ENCODE measurements at places on chromosomes 6 and 20. TPM values are rescaled to one million over a fixed set of nuclear protein-coding genes. Genes with fewer than 3 reads are reported as not detected.

ADTRP gene
- 1.2 TPM for total RNA-seq

CFAP61 gene
- 0.91 TPM for total RNA-seq

RAB23 gene
- 59.2 TPM for total RNA-seq

TAF4 gene
- total RNA-seq: 19.5 TPM

LTA gene
- total RNA-seq: not detected

SPATA25 gene
- total RNA-seq: 8.6 TPM

TSPO2 gene
- total RNA-seq: not detected

MCM8 gene
- total RNA-seq: 4.7 TPM

DNA sequence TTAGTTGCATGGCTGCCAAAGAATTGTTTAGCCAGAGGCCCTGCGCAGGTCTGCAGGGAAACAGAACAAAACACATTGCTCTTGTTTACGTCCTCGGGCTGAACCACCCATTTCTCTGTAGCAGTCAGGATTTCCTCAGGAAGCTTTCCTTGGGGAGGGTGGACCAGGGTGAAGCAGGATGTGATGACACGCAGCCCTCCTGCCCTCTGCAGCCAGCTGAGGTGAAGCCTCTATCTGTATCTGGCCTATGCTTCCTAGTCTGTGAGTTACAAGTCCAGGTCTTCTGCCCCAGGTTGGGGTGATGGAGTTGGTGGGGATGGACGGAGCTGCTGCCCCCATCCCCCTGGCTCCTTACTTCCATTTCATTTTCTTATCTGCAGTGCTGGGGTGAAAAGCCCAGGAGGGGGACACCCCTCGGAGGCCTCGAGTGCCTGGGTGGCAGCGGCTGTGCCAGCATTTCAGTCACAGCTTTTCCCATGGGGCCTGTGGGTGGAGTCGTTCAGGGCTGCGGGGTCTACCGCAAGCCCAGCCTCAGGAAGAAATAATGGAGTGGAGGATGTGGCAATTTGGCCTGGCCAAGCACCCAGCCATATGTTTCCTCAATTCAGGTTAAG lies 24.9 kb downstream of the SASH1 start:
- no peak overlapping the region for H3K4me3 ChIP-seq
- peaks cover 2% of the 10 kb centered on the region for H3K4me1 ChIP-seq
- peak overlapping the region; percentile 20 for H3K27ac ChIP-seq
- no peaks in the 10 kb centered on the region for H3K36me3 ChIP-seq

GRCh38 chr6:37516076-37516919 lies 16.6 kb upstream of the CCDC167 start:
- no peak overlapping the region for H3K4me3 ChIP-seq
- no peak for DNase-seq
- no peaks in the 10 kb centered on the region for H3K4me1 ChIP-seq
- no peaks in the 10 kb centered on the region for H3K36me3 ChIP-seq
- H3K27ac ChIP-seq: no peak overlapping the region
- H3K27me3 ChIP-seq: no peaks in the 10 kb centered on the region

GRCh38 chr6:115909923-115910546 lies 150.7 kb downstream of the FRK start:
- no peaks in the 10 kb centered on the region for H3K27me3 ChIP-seq
- no peaks in the 10 kb centered on the region for H3K36me3 ChIP-seq
- H3K27ac ChIP-seq: no peak overlapping the region
- no peaks in the 10 kb centered on the region for H3K4me1 ChIP-seq
- H3K4me3 ChIP-seq: no peak overlapping the region
- no peak for DNase-seq

- no peak overlapping the region for H3K4me3 ChIP-seq
- H3K27me3 ChIP-seq: no peaks in the 10 kb centered on the region
- H3K36me3 ChIP-seq: no peaks in the 10 kb centered on the region
Observed at GRCh38 chr6:5294392-5295211, 33.3 kb downstream of the FARS2 start.

- H3K4me1 ChIP-seq: no peaks in the 10 kb centered on the region
- DNase-seq: peak; percentile 11
- H3K36me3 ChIP-seq: no peaks in the 10 kb centered on the region
Observed at GRCh38 chr20:63051186-63051860, 44.6 kb upstream of the BHLHE23 start.

DNA sequence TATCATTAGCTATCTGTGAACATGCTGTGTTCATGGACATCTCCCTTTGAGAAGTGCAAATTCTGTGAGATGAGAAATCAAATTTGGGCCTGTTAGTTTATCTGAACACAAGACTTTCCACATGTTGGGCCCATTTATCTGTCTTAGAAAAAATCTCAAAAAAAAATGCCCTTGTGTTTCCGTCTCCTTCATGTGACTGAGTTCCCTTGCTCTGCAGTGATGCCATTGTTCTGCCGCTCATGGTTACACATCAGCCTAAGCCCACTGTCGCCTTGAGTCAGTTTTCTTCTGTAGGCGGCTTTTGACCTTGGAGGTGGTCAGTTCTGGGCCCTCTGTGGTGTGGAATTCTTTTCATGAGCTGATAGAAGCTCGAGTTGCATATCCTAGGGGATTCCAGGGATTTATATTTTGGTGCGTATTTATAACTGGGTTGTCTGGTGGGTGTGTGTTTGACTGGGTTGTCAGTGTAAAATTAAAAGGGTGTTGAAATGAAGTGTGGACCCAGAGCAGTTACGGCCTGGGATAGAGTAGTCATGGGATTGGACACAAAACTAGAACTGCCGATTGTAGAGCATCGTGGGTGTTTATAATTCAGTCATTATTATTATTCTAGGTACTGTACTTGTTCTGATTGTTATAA lies 156.7 kb downstream of the JARID2 start:
- H3K27ac ChIP-seq: no peak overlapping the region
- no peaks in the 10 kb centered on the region for H3K27me3 ChIP-seq
- no peak for DNase-seq
- H3K4me3 ChIP-seq: no peak overlapping the region
- no peaks in the 10 kb centered on the region for H3K36me3 ChIP-seq
- H3K4me1 ChIP-seq: peaks cover 4% of the 10 kb centered on the region

DNA sequence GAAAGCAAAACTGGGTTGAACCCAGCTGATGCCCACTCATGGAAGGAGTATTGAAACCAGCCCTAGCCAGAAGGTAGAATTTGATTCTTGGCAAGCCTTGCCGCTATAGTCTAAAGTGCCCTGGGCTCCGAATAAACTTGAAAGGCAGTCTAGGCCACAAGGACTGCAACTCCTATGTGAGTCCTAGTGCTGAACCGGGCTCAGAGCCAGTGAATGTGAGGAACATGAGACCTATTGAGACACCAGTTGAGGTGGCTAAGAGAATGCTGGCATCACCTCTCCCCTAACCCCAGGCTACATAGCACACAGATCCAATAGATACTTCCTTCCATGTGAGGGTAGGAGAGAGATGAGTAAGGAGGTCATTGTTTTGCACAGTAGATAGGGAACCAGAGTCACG lies 3.5 kb upstream of the DEFB110 start:
- H3K4me3 ChIP-seq: no peak overlapping the region
- DNase-seq: no peak
- H3K36me3 ChIP-seq: no peaks in the 10 kb centered on the region

- H3K4me3 ChIP-seq: no peak overlapping the region
- DNase-seq: no peak
- no peaks in the 10 kb centered on the region for H3K27me3 ChIP-seq
- H3K27ac ChIP-seq: no peak overlapping the region
- no peaks in the 10 kb centered on the region for H3K4me1 ChIP-seq
- H3K36me3 ChIP-seq: peaks cover 2% of the 10 kb centered on the region
Observed at GRCh38 chr6:170317718-170318117, 11.2 kb downstream of the FAM120B start.

GRCh38 chr6:94597487-94597886 lies 979.8 kb upstream of the MANEA start:
- H3K4me3 ChIP-seq: no peak overlapping the region
- DNase-seq: no peak
- no peaks in the 10 kb centered on the region for H3K36me3 ChIP-seq
- H3K27ac ChIP-seq: no peak overlapping the region
- H3K4me1 ChIP-seq: no peaks in the 10 kb centered on the region
- H3K27me3 ChIP-seq: no peaks in the 10 kb centered on the region

DNA sequence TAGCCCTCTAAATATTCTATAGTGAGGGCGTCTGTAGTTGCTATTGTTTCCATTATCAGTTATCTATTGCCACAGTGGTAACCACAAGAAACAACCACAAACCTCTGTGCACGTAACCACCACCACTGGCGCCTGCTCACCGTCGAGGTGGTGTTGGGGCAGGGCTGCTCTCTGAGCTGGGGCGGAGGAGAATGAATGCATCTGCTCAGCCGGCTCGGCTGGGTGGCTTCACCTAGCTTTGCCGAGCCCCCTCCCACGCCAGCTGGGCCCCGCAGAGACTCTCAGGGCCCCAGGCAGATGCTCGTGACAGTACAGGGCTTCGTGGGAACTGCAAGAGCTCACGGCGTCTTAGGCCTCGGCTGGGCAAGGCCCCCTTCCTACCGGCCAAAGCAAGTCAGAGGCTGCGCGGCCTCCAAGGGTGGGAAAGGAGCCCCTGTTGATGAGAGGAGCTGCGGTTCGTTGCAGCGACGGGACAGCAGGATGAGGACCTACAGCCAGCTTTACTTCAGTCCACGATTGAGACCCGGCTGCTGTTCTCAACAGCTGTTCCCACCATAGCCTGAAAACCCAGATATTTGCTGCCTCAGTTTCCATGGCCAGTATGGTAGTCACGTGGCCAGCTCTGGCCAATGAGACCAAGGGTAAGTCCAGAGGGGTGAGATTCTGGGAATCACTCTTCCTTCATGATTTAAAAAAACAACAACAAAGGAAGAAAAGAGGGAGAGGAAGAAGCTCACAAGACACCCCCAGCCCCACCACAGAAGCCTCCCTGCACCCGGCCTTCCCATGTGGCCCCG lies 120.2 kb upstream of the AFDN start:
- no peaks in the 10 kb centered on the region for H3K36me3 ChIP-seq
- DNase-seq: no peak
- H3K27me3 ChIP-seq: no peaks in the 10 kb centered on the region
- H3K27ac ChIP-seq: no peak overlapping the region

- no peaks in the 10 kb centered on the region for H3K36me3 ChIP-seq
- H3K4me3 ChIP-seq: no peak overlapping the region
- no peak overlapping the region for H3K27ac ChIP-seq
- no peaks in the 10 kb centered on the region for H3K4me1 ChIP-seq
- DNase-seq: no peak
Observed at GRCh38 chr6:113317891-113318574, 539.1 kb upstream of the MARCKS start.

- H3K4me3 ChIP-seq: no peak overlapping the region
- H3K27me3 ChIP-seq: no peaks in the 10 kb centered on the region
- H3K27ac ChIP-seq: no peak overlapping the region
- no peaks in the 10 kb centered on the region for H3K4me1 ChIP-seq
Observed at GRCh38 chr20:45311589-45312211, 3.6 kb upstream of the MATN4 start.

- H3K4me3 ChIP-seq: no peak overlapping the region
- no peaks in the 10 kb centered on the region for H3K27me3 ChIP-seq
- H3K36me3 ChIP-seq: no peaks in the 10 kb centered on the region
- no peak for DNase-seq
- H3K27ac ChIP-seq: no peak overlapping the region
Observed at GRCh38 chr20:9971746-9972145, 63.0 kb upstream of the ANKEF1 start.

DNA sequence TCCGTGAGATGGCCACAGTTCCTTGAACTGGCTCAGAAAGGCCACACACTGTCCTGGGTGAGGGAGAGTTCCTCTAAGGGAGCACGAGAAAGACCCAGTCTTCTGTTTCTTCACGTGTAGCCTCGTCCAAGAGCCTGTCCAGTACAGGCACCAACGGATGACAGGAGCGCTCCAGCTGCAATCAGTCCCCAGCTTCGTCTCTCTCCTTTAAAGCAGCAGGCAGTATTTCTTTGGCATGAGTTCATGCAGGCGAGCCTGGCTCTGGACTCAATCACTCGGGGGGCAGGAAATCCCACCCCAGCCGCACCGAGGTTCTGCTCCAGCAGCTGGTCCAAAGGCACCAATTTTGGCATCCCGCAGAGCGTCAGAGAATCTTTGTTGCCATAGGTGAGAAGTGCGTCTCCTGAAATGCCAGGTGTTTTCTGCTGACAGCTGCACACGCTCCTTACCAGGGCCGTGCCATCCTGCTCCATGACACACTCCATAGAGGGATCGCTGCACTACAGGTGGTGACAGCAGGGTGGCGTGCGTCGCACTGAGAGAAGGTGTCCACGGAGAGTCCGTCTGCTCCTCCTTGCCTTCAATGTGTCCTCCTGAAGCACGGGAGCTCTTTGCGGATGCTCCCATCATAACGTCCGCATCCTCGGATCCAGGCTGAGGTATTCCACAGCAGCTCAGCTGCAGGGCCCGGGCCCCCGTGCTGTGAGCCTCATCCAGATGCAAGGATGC lies 59.6 kb upstream of the AFDN start:
- no peaks in the 10 kb centered on the region for H3K36me3 ChIP-seq
- no peaks in the 10 kb centered on the region for H3K27me3 ChIP-seq
- no peak overlapping the region for H3K4me3 ChIP-seq
- H3K4me1 ChIP-seq: no peaks in the 10 kb centered on the region
- DNase-seq: no peak

GRCh38 chr6:129628101-129628815 lies 81.7 kb downstream of the ARHGAP18 start:
- H3K27me3 ChIP-seq: no peaks in the 10 kb centered on the region
- H3K4me3 ChIP-seq: no peak overlapping the region
- H3K36me3 ChIP-seq: no peaks in the 10 kb centered on the region
- no peak overlapping the region for H3K27ac ChIP-seq
- no peak for DNase-seq

GRCh38 chr20:11520596-11520995 lies 397.1 kb upstream of the BTBD3 start:
- H3K4me3 ChIP-seq: no peak overlapping the region
- no peaks in the 10 kb centered on the region for H3K4me1 ChIP-seq
- DNase-seq: no peak

DNA sequence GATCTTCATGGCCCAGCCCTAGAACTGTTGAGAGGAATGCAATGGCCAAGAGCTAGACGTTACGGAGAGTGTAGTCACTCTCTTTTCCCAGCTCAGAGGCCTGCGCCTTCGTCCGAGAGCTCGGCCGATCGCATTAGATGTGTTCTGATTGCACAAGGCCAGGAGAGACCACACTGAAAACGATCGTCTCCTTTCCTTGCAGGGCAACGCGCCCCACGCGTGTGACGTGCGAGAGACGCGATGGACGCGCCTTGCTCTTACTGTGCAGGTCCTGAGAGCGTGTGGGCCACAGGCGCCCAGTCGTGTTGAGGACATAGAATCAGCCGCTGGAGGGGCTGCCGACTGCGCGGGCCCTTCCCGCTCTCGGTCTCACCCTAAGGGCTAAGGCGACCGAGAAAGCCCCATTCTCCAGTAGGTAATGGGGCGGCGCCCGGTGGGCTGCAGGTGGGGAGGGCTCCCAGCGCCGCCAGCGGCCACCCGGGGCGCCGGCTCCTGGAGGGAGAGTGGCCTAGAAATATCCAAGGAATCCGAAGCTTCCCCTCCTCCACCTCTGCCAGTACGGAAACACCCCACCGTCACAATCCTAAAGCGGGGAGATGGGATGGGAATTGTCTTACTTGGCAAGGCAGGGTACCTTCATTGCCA lies 26.9 kb downstream of the TFAP2B start:
- no peak for DNase-seq
- no peaks in the 10 kb centered on the region for H3K27me3 ChIP-seq
- H3K27ac ChIP-seq: no peak overlapping the region
- H3K36me3 ChIP-seq: no peaks in the 10 kb centered on the region
- no peaks in the 10 kb centered on the region for H3K4me1 ChIP-seq

Measured in aorta (tissue), 5 donors.